ENCODE measurements at places on chromosomes 7 and 10.

DNA sequence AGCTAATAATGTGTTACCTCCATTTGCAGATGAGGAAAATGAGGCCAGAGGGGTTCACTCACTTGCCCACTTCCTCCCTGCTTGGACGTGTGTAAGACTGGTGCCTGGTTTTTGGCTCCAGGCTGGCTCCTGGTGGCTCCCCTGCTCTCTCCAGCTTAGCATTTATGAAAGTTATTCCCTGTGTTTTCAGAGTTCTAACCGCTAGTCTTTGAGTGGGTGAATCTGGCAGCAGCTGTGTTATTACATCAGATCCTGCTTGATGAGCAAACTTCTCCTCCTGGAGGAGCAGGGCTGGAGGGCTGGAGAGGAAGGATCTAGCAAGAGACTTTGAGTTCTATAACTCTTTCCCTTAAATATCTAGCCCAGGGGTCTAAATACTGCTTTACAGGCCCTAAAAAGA, 80.9 kb upstream of the AGBL3 start:
- no peak for DNase-seq

GRCh38 chr7:46879783-46880182, 702.1 kb downstream of the TNS3 start:
- DNase-seq = no peak

- no peak for DNase-seq
Observed at GRCh38 chr7:25798344-25798743, 353.7 kb upstream of the NFE2L3 start.

DNA sequence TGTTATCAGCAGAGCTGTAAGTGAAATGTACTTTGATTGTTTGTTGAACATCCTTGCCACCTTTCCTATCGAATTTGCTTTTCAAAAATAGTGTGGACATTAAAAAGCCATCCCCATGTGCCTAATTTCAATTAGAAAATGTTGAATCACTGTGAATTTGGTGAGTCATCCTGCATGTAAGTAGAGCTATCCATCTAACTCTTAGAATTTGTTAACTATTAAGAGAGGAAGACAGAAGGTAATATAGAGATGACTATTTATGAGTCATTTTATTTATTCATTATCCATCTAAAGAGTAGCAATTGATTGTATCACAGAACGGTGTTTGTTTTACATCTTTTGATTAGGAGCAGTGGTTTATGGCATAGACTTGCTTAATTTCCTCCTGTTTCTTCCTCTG, 154.7 kb downstream of the MGMT start:
- DNase-seq = no peak

DNA sequence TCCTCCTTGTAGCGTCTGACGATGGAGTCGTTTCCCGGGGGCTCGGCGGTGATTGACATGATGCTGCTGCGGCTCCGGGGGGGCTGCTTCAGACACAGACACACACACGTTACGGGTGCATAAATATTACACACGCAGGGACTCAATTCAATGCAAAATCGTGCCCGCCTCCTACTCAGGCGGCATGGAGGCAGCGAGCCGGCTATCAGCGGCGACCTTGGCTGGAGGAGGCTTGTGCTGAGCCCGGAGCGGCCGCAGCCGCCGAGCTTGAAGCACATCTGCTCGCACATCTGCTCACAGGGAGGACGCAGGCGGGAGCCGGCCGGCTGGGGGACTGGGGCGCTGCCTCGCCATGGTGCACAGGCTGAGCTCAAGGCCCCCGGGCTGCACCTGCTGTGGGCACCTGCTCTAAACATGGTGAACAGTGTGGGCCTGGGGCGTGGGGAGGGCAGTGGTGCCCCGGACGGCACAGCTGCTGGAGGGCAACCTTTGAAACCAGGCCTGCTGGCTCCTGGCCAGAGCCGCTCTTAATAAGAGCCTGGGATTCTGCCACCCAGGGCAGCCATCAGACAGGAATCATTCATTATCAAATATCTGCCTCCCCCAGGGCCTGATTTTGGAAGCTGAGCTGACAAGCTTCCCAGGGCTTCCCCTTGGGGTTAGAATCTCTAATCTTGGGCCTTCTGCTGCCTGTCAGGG, 84.7 kb upstream of the GNA12 start:
- no peak for DNase-seq

DNA sequence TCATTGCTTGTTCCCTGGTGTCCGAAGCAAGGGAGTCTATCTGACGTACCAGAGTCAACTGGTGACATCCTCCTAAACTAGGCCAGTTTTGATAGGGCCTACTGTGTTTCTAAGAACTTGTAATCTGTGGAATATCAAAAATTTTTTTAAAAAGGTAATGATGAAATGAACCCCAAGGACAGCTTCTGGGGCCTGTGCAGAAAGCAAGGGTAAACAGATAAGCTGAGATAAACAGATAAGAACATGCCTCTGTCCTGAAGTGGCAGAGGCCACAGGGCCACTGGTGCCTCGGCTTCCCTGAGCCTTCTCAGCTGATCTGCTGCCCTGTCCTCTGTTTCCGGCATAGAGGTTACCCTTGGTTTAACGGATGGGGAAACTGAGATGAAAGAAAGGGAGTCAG, 8.8 kb downstream of the GRK5 start:
- DNase-seq = no peak

DNA sequence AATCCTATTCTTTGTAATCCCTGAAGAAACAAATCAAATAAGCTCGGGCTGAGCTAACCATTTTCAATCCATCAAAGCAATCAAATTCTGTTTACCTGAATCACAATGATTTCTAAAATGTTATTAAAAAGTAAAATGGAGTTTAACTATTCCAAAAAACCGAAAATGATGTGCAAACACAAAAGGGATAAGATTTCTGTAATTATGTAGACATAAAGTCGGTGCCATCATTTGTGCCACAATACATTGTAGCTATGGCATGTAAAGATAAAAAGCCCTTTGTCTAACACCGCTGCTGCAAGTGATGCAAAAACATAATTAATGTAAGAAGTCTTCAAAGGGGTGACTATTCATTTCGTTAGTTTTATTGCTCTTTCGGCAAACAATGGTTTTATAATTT, 125.1 kb upstream of the FAM204A start:
- no peak for DNase-seq

DNA sequence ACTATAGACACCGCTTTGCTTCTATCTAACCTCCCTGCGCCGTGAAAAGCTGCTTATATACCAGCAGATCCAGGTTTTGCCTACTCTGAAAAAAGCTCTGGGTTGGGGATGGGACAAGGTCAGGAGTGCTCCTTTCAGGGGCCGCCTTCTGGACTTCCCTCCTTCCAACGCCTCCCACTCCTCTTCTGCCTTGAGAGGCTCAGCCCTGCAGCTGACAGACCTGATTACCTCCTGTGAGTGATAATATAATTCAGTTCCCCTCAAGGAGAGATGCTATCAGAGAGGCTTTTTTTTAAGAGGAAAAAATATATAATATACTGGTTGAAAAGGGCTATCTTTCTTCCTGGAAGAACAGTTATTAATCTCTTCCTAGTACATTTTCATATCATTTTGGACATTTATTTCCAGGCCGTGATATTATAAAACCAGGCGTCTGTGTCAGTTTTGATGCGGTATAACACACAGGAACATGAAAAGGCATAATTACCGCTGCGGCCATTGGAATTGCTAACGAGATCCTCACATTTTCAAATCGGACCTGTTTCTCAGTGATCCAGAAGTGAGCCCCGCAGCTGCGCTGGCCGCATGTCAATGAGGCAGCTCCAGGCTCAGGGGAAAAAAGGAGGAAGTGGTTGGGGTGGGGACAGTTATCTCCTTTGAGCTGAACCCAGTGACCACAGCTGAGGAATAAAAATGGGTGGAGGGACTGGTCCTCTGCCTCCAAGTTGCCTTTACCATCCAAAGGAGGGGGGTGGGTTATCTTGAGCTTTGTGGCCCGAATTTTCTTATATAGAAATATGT, 457.1 kb downstream of the TYW1 start:
- DNase-seq = no peak

DNA sequence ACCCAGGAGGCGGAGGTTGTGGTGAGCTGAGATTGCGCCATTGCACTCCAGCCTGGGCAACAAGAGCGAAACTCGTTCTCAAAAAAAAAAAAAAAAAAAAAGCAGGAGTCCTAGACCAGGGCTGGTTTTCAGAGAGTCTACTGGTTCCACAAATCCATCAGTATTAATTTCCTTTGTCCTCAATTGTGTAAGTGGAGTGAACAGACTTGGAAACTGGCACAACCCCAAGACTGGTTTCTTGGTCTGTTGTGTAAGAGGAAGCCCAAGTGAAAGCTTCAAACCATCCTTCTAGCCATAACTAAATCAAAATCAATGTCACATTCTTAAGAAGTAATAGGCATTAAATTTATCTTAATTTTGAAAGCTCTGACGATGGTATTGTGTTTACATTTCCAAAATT, 213.6 kb downstream of the DGKI start:
- no peak for DNase-seq

GRCh38 chr7:107891636-107892366, 818 bp downstream of the DLD start:
- DNase-seq = no peak

DNA sequence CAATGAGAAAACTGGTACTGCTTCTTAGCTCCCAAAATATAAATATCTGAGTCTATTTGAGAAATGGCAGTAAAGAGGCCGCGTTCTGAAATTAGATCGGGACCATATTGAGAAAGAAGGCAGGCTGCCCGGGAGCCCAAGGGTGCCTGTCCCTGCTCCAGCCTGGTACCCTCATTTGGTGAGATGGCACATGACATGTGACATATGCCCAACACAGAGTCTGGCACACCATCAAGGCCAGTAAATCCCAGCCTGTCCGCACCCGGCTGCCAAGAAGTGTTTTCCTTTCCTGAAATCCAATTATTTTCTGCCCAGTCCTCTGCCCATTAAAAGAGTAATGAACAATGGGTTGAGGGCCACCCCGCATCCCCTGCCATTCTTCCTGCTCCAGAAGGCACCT, 66.4 kb downstream of the CDH23 start:
- DNase-seq = no peak

GRCh38 chr10:48340734-48341133, 34.3 kb downstream of the MAPK8 start:
- no peak for DNase-seq

- DNase-seq = no peak
Observed at GRCh38 chr7:27532314-27532713, 130.4 kb downstream of the HIBADH start.

GRCh38 chr7:32588657-32589056, 93.4 kb downstream of the AVL9 start:
- no peak for DNase-seq

- no peak for DNase-seq
Observed at GRCh38 chr10:94725871-94726270, 36.6 kb upstream of the CYP2C19 start.
